ENCODE measurements at places on chromosomes 2 and 18.

DNA sequence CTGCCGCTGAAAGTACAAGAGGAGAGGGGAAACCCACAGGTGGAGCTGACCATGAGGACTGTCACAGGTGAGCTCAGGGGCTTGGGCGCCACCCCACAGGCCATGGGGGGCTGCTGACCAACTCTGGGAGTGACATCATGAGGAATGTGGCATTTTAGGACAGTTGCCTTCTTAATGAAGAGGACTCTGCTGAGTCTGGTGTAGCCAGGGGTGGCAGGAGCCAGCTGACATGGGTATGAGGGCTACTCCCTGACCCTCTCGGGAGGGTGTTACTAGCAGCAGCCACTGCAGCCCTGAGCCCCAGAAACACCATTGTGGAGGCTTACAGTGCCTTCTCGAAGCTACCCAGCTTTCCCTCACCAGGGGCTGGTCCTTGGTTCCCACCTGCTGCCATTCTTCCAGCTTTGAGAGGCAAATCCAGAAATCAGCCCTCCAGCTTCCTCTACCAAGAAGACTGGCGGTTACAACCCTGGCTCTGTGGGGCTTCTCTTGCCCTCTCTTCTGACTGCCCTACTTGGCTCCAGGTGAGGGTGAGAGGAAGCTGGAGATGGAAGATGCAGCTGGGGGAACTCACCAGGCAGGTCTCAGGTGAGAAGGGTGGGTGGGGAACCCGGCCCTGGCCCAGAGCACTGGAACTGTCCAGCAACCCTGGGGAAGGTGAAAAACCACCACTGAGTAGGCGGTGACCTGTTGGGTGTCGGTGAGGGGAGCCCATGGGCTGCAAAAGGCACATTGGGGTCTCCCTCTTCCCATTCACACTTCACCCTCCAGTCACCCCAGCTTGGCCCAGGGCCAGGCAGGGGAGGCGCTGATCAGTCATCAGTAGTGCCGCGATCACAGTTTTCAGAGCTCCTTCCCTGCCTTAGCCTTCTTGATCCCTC, 98.5 kb downstream of the MCFD2 start:
- DNase-seq = no peak

DNA sequence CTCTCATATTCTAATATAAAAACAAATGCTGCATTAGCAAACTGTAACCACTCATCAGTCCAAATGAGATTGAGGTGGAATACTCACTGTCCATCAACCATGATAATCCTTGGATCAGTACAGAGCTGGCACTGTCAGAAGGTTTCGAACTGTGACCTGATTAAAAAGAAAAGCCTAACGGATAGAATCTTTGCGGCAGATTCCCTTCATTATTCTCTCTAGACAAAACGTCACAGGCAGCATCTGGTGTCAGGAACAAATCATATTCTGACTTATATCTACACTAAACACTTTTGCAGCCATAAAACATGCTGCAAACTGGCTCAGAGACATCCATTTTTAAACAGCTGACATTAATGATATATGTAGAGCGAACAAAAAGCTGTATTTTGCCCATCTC, 677.7 kb upstream of the NXPH2 start:
- DNase-seq = no peak

DNA sequence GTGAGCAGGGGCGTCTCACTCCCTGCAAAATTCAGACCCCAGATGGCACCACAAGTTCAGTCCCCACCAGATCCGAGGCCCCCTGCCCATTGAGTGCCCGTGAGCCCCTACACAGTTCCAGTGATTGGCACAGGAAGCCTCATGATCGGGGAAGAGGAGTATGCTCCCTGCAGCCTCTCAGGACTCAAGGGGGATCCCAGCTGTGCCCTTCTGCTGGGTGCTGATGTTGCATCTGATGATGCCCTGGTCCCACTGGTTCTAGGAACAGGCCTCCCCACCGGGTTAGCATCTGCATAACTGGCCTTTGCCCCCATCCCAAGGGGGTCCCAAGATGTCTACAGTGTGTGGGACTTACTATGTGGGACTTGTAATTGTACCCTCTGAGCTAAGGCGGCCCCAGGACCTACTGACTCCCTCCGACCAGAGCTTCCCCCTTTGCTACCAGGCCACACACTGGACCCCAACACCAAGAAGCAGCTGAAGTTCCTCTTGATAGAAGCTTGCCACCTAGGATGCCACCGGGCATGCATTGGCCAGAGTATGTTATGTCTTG, 8.6 kb downstream of the ALPG start:
- no peak for DNase-seq

DNA sequence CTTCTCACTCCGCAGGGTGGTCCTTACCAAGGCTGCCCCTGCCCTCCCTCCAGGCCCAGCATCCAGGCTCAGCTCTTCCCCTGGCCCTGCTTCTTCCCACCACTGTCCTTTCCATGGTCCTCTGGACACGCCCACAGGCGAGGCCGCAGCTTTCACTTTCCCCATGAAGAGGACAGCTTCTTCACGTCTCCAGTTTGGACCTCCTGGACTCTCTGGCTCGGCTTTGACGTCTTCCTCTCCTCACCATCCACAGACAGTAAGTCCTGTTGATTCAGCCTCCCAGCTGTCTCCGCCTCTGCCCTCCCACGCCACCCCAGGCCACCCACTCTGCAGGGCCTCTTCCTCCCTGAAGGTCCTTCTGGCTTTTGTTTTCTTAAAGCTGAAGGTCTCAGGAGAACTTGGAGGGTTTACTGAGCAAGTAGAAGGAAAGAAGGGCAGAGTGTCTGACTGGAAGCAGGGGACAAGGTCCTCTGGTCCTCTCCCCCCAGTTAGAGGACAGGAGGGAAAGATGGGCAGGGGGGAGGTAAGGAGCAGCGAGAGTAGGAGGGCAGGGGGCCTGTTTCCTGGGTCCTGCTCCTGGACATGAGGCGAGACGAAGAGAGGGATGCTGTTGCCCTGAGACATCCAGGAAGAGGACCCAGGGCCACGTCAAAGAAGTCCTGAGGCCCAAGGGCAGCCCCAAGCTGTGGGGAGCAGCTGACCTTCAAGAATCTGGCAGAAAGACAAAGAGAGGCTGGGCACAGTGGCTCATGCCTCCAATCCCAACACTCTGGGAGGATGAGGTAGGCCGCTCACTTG, 24.7 kb upstream of the NMUR1 start:
- no peak for DNase-seq

DNA sequence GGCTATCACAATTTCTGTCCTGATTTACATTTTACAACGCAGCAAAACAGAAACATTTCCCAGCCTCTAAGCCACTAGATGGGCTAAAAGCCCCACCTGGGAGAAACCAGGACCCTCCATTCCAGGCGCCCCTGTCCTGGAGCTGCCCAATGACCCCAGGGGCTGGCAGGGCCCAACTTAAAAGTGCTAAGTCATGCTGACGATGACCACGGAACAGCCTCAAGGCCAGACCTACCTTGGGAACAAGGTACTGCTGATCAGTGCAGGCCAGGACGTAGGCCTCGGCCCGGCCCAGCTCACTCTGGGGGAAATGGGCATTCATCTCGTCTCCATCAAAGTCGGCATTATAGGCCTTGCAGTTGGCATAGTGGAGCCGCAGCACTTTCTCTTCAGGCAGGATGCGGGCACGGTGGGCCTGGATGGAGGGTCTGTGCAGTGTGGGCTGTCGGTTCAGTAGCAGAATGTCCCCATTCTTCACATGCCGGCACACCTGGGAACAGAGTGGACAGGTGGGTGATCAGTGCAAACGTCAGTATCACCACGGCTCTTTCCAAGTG, 35.8 kb downstream of the POLR1A start:
- no peak for DNase-seq

DNA sequence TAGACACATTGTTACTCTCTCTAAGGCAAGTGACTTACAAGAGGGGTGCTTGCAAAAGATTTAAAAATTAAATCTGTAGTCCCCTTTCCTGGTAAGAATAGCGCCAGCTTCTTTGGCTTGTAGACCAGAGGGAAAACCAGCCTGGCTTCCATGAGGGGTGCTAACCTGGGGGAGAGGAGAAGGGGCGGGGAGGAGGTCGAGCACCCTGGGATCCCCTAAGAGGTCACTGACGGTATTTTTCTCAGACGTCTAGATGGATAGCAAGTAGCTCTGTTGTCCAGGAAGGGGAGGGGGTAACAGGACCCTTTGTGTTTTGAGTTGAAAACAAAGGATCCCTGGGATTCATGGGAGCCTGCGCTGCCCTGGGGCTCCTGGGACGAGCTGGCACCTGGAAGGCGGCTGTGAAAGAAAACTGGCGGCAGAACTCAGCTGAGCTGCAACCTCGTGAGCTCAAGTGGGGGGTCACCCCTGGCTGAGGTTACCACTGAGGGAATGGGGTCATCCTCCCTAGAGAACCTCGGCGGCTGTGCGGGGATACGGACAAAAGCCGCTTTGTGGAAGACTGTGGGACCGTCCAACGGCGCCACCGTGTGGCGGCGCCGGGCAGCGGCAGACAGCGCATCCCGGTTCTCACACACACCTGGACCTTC, 37.8 kb upstream of the MRPL19 start:
- peak; percentile 13 for DNase-seq

DNA sequence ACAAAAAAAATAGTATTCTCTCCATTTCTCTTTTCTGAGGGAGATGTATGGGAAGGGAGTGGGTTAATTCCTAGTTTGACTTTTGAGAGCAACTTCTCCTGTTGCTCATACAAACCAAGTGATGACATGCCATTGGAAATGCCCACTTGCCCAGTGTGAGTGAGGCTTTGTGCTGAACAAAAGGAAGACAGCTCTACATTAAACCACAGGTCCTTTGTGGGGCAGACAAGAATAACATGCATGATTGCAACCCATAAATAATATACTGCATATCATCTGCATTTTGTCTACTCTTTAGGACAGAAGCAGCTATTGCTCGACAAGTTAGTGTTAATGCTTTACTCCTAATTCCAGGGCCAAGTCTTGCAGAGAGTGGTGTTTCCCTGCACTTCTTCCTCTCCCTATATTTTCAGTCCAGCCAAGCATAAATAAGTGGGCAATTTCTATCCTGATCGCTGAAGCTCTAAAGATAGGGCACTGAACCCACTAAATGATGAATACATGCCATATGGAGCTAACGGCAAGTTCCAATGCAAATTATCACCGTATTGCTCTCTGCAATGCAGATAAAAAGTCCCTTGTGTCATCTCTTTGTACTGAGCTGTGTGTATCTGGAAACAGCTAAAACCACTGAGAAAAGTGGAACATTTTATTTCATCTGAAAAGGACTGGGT, 19.4 kb upstream of the EHBP1 start:
- DNase-seq = peak; percentile 22

- peak; percentile 49 for DNase-seq
Observed at GRCh38 chr2:201118961-201119854, 3.2 kb downstream of the CFLAR start.

GRCh38 chr2:165144315-165144714, 59.5 kb downstream of the SCN3A start:
- DNase-seq = no peak

DNA sequence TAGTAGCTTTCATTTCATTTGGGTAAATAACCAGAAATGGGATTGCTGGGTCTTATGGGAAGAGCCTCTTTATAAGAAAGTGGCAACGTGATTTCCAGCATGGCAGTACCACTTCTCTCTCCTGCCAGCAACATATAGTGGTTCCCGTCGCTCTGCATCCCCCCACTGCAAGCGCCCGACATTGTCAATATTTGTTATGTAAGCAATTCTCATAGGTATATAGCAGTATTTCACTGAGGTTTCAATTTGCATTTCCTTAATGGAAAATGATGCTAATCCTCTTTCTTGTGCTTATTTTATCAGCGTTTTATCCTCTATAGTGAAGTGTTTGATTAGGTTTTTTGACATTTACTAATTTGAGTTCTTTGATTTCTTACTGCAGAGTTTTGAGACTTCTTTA, 36.0 kb upstream of the FAHD2A start:
- no peak for DNase-seq

DNA sequence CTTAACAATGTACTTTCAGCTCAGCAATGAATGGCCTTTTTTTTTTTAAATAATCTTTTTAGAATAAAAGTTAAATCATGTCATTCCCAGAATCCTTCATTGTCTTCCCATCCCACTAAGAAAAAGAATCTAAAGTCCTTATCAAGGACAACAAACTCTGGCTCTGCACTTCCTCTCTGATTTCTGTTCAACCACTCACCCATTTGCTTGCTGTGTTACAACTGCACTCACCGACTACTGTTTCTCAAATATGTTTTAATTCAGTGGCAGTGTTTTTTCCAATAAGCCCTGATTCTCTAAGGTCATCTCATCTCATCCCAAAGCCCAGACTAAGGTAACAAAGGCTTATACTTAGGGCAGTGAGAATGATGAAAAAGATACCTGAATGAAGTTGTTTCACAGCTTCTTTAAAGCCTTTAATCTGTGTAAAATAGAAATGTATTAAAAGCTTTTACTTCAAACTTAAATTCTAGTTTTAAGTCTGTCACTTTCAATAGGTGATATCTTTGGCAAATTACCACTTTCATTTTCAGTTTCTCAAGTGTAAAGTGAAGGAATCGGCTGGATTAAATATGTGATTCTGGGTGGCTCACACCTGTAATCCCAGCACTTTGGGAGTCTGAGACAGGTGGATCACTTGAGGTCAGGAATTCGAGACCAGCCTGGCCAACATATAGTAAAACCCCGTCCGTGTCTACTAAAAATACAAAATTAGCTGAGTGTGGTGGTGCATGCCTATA, 87.6 kb downstream of the RBBP8 start:
- DNase-seq = no peak

GRCh38 chr2:158714420-158714819, 80.7 kb upstream of the DAPL1 start:
- DNase-seq = no peak

DNA sequence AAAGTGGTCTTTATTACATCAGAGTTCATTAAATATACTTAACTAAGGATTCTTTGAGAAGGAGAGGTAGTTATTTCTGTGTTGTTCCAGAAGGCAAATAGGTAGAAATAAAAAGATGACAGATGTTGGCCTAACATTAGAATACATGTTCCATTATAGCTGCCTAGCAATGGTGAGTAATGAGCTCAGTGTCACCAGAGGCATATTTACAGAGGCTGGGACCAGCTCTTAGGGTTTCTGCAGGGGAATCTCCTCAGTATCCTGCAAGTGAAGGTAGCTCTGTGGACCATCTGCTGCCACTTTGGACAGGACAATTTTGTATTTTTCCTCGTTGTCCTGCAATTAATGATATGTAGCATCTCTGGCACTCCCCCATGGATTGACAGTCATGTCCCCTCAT, 416.0 kb downstream of the THSD7B start:
- DNase-seq = no peak

DNA sequence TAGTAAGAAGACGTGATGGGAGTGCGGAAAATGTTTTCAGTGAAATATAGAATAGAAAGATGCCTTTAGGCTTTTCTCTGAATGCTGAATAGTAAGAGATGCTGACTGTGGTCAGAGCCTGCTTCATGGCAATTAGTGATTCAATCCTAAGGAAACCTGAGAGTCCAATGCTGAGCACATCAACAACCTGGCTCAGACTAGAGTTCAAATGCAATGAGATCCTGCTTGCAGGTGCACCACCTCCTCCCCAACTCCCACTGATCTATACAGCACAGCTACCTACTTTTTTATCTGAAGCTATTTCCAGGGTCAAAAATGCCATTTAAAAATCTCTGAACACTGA, 65.4 kb downstream of the AAK1 start:
- no peak for DNase-seq

Measured in NCI-H2171 (cell line).